ENCODE measurements at places on chromosomes 16 and 17.
A peak's percentile ranks its signal among the peaks of the same experiment; 100 is the strongest.

- DNase-seq = no peak
Observed at GRCh38 chr17:75403131-75403530, 2.3 kb downstream of the GRB2 start.

GRCh38 chr17:33520426-33521330 is 227.6 kb upstream of the ASIC2 start:
- DNase-seq = peak; percentile 5

- no peak for DNase-seq
Observed at GRCh38 chr16:66844342-66845079, at the start of gene CA7. TSS of gene CA7 (plus strand) at chr16:66844414. CDS start at chr16:66844488, 74 bp downstream.

GRCh38 chr16:68900009-68900408 is 56.7 kb downstream of the TANGO6 start:
- no peak for DNase-seq

DNA sequence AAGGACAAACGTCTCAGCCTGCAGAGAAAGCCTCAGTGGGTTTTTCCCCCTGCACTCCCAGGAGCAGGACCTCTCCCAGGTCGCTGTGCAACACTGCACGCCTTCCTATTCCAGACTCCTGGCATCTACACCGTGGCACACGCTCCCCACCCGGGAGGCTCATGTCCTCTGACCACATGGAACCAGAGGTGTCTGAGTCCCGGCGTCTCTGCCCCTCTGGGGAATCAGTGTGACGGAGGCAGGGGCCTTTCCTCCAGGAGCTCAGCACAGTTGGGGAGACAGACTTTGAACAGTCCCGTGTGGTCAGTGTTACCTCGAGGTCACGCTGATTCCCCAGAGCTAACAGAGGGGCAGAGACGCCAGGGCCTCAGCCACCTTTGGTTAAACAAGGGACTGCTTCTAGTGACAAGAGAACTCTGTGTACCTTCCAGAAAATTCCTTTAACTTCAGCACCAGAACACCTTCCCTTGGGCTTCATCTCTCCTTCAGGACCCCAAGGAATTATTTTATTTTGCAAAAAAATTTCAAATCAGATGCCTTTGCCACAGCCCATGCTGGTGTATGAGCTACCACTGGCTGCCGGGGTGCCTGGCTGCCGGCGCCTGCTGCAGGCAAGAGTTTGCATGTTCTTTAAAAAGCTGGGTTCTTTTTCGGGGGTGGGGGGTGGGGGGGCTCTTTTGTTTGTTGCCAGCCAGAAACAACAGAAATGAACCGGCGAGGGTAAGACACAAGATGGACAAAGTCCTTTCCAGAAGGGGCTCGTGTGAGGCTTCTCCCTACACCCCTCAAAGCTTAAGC is 6.6 kb downstream of the CANT1 start:
- no peak for DNase-seq

DNA sequence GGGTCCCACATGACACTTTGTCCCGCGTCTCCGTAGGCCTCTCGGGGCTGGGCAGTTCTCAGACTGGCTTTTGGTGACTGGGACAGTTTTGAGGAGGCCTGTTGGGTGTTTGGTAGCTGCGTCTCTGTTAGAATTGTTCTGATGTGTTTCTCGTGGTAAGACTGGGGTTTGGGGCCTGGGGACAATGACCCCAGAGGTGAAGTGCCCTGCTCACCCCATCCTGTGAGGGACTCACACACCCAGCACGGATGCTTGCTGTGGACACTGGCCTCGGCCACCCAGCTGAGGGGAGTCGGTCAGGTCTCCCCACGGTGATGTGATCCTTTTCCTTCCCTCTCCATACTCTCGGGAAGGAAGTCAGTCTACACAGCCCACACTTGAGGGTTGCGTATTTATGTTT is 50.3 kb downstream of the METRNL start:
- DNase-seq = no peak

- DNase-seq = no peak
Observed at GRCh38 chr16:3597676-3598075, 13.7 kb downstream of the SLX4 start.

DNA sequence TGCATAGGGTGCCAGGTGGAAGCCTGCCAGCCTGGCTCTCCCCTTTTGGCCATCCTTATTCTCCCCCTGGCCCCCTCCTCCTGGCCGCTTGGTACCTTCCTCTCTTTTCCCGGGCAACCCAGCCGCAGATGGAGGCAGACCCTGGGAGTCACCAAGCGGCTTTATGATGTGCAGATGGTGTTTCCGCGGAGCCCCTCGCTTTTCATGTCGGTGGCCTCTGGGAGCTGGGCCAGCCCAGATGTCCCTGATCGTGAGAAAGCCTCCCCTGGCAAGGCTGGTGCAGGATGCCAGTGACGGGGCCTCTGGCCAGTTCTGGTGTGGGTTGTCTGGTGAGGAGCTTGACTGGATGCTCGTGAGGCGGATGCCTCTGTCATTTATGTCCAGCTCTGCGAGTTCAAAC is 18.0 kb upstream of the BRD7 start:
- no peak for DNase-seq

GRCh38 chr17:48554412-48555257 is 9.7 kb upstream of the HOXB2 start:
- no peak for DNase-seq

DNA sequence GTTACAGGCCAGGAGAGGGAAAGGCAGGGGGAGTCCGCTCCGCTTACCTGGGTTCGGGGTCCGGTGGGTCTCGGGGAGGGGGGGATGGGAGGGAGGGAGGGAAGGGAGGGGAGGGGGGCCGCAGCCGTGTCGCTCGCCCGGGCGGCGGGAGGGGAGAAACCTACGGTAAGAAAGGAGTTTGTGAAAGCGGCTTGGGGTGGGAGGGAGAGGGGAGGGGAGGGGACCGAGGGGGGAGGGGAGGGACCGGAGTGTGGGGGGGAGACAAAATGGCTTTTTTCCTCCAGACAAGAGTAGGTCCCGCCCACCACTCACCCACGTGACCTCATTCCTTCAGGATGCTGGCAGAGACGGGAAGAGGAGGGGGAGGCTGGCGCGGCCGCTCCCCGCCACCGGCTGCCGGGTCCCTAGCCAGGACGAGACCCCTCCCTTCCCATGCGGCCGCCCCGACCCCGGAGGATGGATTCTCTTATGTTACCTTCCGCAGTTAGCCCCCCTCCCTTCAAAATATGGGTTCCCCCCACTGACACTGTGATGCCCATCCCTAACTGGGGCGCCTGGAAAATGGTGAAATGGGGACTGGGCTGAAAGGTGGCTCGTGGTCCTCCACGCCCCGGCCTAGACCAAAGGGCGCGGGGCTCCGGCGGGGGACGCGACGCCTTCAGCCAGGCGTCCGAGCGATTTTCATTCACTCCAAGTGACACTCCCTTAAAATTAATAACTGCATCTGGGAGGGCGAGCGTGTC is at the start of gene PCGF2:
Gene PCGF2 (minus strand): TSS at position 188 of the 743 bp plus-strand sequence. CDS start 7,934 bp downstream, outside the sequence.
- DNase-seq = no peak

- no peak for DNase-seq
Observed at GRCh38 chr16:73426433-73427160, 378.7 kb upstream of the ZFHX3 start.

- DNase-seq = no peak
Observed at GRCh38 chr17:61849674-61850073, 13.7 kb downstream of the BRIP1 start.

DNA sequence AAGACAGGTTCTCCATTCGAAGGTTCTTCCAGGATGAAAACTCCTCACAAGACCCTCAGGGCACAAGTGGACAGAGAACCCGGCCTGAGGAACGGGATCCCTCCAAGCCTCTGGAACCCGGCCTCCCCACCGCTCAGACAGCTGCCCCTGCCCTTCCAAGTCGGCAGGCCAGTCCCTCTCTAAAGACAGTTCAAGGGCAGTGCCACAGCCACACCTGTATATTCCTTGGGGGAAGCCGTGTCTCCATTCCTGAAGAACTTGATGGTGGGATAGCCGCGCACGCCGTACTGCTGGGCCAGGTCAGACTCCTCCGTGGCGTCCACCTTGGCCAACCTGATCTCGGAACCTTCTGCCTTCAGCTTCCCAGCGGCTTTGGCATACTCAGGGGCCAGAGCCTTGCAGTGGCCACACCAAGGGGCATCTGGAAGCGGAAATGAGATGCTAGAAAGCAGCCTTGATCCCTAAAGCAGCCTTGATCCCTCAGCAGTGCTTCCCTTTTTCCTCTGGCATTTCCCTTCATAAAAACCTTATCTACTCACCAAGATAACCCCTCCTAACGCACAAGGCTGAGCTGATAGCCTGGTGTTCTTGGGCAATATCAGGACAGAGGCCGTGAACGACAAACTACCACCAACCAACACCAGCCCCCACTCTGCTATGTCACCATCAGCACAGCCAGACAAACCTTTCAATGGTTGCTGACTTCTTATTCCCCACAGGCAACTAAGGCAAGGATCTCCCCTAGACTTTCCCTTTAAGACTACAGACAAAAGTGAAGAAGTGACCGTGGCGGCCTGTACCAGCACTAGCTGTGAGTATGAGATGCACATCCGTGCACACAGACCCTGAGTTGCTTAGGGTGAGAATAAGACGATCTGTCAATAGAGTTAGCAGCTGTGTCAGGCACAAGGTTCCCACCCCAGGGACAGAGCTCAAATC is 1.1 kb downstream of the P4HB start:
- no peak for DNase-seq

DNA sequence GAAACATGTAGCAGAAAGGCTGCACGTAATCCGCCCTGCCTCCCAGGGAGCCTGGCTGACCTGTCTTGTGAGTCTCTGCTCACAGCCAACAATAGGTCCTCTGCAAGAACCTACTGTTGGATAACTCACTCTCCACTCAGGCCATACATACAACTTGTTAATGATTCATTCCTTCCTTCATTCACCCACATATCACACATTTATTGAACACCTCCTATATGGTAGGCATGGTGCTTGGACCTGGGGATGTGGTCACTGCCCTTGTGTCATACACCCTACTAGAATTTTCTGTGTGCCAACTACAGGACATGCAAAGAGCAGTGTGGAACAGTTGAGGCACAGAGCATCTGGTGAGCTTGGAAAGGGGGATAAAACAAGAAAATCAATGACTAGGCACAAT is 28.1 kb upstream of the HNF1B start:
- DNase-seq = no peak

- DNase-seq = no peak
Observed at GRCh38 chr17:44785921-44786320, 27.1 kb downstream of the ADAM11 start.

- DNase-seq = no peak
Observed at GRCh38 chr16:84286578-84287240, 8.0 kb upstream of the WFDC1 start.

DNA sequence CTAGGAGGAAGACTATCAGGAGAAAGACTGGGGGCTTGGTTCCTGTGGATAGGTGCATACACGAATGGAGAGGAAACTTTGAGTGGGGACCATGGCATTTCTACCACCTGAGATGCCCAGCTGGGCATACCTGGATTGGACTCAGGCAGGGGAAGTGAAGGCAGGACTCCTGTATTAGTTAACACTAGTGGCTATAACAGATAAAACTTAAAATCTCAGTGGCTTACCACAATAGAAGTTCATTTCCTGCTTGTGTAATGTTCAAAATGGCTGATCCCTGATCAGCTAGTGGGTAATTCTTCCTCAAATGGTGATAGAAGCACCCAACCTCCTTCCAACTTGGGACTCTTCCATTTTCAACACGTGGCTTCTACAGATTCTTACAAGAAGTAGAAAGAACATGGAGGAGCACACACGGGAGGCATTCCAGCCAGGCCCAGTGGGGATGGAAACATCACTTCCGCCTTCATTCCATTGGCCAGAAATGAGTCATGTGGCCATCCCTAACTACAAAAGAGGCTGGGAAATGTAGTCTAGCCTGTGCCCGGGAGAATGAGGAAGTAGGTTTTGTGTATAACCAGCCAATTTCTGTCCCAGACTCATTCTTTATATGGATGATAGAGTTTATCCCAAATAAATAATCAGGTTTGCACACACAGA is 112.1 kb downstream of the UTP18 start:
- no peak for DNase-seq

GRCh38 chr17:57870283-57870635 is 20.4 kb upstream of the MRPS23 start:
- DNase-seq = no peak

DNA sequence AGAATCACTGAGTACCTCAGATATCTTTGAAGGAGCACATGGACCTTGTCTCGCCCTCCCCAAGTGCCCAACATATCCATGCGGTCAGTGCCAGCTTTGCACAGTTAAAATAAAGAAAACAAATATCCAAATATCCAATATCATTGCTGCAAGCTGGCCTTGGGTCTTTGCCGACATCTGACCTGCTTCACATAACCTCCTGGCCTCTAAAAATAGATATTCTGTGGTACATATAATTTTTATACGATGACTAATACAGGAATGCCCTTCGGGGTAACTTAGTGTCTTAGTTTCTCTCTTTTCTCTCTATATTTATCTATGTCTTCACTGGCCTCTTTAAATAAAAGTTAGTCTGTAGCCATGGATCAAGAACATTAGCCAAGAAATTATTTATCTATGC is 67.8 kb downstream of the MAF start:
- no peak for DNase-seq

DNA sequence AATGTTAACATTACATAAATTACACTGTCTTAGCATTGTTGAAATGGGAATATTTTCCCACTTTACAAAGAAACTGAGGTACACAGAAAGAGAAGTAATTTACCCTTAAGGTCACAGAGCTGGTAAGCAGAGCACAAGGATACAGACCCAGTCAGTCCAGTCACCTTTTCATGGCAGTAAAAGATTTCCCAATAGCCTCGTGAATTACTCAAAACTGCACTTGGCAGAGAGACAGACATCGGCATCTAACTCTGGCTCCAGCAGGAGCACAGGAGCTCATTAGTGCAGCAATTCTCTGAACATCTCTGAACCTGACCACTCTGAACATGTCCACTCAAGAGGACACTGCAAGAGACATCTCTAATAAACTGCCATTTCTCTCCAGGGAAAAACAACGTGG is 3.1 kb downstream of the TEX2 start:
- DNase-seq = no peak

DNA sequence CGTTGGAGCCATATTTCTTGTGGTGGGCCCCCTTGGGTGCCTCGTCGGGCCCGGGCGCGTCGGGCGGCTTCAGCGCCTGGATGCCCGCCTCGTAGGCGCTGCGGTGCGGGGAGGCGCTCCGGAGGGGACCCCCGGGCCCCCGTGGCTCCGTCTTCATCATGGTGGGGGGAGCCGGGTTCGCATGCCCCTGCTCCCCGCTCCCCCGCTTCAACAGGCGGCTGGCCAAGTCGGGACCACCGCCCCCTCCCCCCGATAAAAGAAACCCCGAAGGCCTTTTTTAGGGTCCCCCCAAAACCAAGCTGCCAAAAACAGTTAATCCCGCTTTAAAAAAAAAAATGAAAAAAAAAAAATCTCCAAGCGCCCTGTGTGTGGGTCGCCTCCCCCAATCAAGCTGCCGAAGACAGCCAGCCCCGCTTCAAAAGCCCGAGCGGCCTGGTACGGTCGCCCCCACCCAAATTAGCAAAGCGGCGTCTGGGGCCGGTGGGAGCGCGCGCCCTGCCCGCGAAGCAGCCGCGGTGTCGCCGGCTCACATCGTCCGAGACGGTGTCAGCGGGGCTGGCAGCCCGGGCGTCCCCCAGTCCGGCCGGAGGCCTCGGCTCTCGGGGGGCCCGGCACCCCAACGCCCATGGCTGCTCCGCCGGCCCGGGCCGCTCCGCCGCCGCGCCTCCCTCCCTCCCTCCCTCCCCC is at the start of gene PPP1R9B:
Gene PPP1R9B (minus strand): TSS at position 324 of the 687 bp plus-strand sequence. CDS start 164 bp downstream, at position 160.
- DNase-seq = no peak

- peak; percentile 19 for DNase-seq
Observed at GRCh38 chr16:75288596-75289120, 37.2 kb upstream of the BCAR1 start.
